ENCODE measurements at places on chromosomes 13 and 19.

DNA sequence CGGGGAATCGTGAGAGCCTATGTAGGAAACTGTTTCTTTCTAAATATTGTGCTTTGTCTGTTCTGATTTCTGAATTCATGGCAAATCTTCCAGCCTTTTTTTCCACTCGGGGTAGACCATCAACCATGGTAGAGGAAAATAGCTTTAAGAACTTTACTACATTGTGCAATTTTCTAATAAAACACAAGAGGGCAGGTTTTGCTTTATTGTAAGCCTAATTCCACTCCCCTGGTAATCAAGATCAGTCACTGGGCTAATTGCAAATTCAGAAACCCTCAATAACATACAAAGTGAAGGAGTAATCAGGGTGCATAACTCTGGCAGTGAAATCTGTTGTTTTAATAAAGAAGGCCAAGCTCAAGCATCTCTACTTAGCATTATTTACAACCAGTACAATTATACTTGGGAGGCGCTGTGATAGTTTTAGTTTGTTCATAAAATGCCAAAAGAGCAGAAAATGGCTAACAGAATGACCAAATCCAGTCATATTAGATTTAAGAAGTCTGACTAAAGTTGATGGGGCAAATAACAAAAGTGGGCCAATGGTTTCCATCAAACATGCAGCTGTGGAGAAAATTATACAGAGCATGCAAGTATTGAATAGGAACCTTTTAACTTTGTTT lies 43.8 kb downstream of the DCT start:
- no peak for DNase-seq

- DNase-seq = no peak
Observed at GRCh38 chr19:58356766-58357480, 3.6 kb upstream of the A1BG start.

DNA sequence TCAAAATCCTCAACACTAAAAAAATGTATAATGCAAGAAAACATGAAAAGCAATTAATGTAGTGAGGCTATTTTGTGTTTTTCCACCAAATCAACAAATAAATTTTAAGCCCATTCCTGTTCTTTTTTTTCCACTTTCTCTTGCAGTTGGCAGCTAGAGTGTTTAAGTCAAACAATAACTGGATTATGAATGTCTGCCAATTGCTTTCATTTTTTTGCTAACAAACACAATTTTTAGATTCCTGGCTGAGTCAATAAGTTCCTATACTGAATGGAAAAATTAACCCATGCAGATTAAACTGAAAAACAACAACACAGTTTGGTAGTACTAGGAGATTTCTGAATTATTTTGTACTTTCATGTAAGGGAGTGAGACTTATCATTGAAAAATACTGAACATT lies 232.4 kb downstream of the SLITRK5 start:
- DNase-seq = no peak

- DNase-seq = no peak
Observed at GRCh38 chr19:40585241-40585981, 8.7 kb downstream of the SHKBP1 start.

GRCh38 chr13:44040818-44041100 lies 161.1 kb downstream of the LACC1 start:
- no peak for DNase-seq

- no peak for DNase-seq
Observed at GRCh38 chr13:94333131-94333820, 146.2 kb downstream of the DCT start.

- DNase-seq = no peak
Observed at GRCh38 chr13:111883571-111884343, 183.2 kb upstream of the SOX1 start.

DNA sequence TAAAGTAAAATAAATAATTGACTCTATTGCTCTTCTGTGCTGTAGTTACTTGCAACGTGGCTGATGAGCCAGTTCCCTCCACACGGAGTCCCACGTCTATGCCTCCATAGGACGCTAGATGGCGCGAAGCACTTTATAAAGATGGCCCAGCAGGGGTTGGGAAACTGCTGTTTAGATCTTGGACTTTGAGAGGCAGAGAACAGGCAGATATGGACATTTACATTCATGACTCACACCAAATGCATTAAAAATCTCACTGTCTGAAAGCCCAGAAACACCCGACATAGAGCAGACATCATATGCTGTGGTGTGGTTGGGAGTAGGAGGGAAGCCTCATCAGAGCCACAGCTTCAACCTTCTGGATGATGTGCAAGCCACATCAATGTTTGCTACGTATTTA lies 643.1 kb upstream of the ARGLU1 start:
- peak; percentile 7 for DNase-seq

- DNase-seq = no peak
Observed at GRCh38 chr19:8004723-8005513, 523 bp downstream of the ELAVL1 start.

- DNase-seq = no peak
Observed at GRCh38 chr13:29902632-29903305, 52.4 kb upstream of the UBL3 start.

GRCh38 chr19:49440439-49441209 lies 703 bp downstream of the SLC17A7 start:
- DNase-seq = no peak

GRCh38 chr19:34487651-34488051 lies 6.1 kb downstream of the WTIP start:
- no peak for DNase-seq

DNA sequence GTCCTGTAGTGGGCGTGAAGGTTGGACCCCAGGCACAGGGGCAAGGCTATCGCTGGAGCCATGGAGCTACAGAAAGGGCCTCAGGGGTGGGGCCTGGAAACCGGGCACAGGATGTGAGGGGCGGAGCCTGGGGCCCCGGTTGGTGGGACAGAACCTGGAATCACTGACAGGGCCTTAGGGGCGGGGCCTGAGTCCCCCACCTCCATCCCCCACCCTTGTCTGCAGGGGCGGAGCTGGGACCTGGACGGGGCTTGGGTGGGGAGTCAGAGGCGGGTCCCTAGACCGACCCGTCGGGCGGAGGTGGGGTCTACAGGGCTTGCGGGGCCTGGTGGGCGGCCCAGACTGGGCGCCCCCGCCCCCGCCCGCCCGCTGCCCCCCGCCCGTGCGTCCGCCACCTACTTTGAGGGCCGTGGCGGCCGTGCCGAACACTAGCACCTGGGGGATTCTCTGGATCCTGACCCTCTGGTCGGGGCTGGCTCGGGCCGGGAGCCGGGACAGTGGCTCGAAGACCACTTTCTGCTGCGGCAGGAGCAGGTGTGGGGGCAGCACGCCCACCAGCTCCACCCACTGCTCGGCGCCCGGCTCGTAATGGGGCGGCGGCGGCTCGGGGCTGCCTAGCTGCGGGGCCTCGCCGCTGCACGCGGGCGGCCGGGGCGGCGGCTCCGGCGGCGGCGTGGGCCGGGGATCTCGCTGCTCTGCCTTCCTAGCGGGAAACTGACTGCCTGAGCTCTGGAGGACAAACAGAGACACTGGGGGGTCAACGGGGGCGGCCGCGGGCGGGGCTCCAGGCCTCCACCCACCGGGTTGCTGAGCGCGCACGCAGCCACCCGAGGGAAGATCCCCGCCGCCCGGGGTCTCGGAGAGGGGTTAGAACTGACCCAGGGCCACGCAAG lies 26.3 kb downstream of the DCAF15 start:
- no peak for DNase-seq

GRCh38 chr19:42233678-42234292 lies 8.6 kb downstream of the GSK3A start:
- DNase-seq = no peak

DNA sequence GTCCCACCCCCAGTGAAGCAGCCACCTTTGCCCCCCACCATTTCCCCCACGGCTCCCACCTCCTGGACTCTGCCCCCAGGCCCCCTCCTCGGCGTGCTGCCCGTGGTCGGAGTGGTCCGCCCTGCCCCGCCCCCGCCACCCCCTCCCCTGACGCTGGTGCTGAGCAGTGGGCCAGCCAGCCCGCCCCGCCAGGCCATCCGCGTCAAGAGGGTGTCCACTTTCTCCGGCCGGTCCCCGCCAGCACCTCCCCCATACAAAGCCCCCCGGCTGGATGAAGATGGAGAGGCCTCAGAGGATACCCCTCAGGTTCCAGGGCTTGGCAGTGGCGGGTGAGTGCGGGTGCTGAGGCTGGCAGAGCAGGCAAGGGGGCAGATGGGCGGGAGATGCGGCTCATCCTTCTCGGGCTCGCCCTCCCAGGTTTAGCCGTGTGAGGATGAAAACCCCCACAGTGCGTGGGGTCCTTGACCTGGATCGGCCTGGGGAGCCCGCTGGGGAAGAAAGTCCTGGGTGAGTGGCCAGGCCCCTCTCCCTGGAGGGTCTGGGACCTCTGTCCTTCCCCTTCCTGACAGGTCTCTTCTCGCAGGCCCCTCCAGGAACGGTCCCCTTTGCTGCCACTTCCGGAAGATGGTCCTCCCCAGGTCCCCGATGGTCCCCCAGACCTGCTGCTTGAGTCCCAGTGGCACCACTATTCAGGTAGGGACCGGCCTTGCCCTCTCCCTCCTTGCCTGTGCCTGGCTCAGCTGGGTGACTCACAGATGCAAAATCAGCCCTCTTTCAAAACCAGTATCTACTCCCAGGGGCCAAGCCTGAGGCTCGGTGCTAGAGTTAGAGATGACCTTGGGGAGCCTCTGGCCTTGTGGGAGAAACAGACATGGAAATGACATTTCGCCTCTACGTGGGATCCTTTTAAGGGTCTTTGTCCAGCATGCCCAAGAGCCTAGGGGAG lies 8.8 kb downstream of the IGFLR1 start:
- DNase-seq = no peak

DNA sequence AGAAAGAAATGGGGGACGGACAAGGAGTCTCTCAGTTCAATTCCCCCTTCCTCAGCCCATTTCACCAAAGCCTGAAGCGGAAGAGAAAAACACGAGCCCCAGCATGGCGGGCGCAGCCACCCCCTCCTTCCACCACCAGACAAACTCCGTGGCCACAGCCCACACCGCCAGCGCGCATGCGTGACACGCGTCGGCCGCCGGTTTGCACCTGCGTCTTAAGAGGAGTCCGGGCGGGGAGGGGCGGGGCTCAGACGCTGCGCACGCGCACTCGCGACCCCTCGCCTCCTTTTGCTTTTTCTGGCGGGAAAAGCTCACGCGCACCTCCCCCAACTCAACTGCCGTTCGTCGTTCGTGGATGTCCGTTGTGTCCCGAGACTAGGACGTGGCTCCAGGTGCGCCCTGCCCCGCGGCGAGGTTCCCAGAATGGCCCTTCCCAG lies at the start of gene KASH5:
KASH5 (plus strand) TSS at position 314 of the 437 bp plus-strand sequence. CDS start 2,635 bp downstream, outside the sequence.
- DNase-seq = peak; percentile 89

DNA sequence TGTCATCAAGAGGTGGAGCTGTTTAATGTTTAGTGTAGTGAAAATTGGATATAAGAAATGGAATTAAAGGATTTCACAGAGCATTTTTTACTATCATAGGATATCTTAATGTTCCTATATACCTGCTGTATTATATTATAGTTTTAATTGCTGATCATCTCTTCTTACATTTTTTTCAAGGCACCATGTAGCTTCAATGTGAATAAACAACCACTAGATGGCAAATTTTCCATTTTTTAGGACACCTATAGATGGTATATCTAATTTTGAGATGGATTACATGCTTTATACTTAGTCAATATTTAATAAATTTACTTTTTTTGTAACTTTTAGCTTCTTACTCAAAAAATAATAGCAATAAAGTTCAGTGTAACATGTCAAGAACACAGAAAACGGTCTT lies 9.0 kb upstream of the ATXN8OS start:
- no peak for DNase-seq

GRCh38 chr13:109088624-109088917 lies 459.2 kb downstream of the MYO16 start:
- DNase-seq = no peak
